ENCODE measurements at places on chromosomes 7 and 10. TPM values are rescaled to one million over a fixed set of nuclear protein-coding genes. Genes with fewer than 3 reads are reported as not detected.

The PIP gene
- total RNA-seq, result not detected

The SORCS1 gene
- 1.2 TPM for total RNA-seq

The FOXK1 gene
- total RNA-seq, result 16.2 TPM

GRCh38 chr10:22338931-22339330, 6.4 kb upstream of the SPAG6 start:
- DNase-seq, result no peak

The HIF1AN gene
- total RNA-seq, result 9.5 TPM

DNA sequence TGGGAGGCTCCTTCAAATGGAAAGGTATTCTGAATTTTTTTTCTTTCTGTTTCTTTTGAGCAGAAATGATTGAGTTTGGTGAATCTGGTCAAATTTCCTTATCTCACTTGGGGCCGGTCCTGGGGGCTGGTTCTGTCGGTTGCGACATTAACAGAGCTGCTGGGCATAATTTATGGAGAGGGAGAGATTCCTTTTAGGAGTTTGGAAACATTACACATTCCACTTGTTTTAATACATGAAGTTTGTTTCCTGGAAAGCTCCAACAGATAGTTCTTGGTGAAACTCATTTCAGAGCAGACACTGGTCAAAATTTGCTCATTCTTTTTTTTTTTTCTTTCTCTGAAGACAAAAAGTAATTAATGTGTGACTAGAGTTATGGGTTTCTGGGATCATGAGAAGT, 129.9 kb downstream of the ABCA13 start:
- DNase-seq, result no peak

GRCh38 chr10:65816536-65816935, 1109.3 kb upstream of the LRRTM3 start:
- no peak for DNase-seq

DNA sequence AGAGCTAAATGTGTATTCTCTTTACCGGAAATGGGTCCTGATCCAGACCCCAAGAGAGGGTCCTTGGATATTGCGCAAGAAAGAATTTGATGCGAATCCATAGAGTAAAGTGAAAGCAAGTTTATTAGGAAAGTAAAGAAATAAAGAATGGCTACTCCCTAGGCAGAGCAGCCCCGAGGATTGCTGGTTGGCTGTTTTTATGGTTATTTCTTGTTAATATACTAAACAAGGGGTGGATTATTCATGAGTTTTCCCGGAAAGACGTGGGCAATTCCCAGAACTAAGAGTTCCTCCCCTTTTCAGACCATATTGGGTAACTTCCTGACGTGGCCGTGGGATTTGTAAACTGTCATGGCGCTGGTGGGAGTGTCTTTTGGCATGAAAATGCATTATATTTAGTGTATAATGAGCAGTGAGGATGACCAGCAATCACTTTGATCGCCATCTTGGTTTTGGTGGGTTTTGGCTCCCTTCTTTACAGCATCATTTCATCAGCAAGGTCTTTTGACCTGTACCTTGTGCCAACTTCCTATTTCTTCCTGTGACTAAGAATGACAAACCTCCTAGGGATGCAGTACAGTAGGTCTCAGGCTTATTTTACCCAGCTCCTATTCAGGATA, 60.4 kb downstream of the ARL4A start:
- DNase-seq, result no peak

GRCh38 chr7:67593794-67594193, 597.2 kb downstream of the TYW1 start:
- no peak for DNase-seq

The TCTN3 gene
- 62.1 TPM for total RNA-seq

- no peak for DNase-seq
Observed at GRCh38 chr10:19168584-19168983, 120.0 kb downstream of the MALRD1 start.

DNA sequence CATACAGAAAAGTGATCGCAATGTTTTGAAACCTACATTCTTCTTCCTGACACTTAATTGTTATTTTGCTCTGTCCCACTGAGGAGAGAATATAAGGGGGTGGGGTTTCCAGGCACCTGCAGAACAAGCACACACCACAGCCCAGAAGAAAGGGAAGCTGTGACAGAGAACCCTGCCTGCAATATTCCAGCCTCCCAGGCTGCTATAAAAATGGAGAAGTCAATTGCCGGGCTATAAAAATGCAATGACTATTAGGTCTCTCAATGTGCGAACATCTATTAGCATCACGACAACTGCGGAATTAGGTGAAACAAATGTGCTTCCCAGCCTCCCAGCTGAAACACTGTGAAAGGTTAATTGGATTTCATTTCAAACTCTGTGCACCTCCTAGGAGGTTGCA, 145.3 kb upstream of the FRMD4A start:
- DNase-seq, result no peak

DNA sequence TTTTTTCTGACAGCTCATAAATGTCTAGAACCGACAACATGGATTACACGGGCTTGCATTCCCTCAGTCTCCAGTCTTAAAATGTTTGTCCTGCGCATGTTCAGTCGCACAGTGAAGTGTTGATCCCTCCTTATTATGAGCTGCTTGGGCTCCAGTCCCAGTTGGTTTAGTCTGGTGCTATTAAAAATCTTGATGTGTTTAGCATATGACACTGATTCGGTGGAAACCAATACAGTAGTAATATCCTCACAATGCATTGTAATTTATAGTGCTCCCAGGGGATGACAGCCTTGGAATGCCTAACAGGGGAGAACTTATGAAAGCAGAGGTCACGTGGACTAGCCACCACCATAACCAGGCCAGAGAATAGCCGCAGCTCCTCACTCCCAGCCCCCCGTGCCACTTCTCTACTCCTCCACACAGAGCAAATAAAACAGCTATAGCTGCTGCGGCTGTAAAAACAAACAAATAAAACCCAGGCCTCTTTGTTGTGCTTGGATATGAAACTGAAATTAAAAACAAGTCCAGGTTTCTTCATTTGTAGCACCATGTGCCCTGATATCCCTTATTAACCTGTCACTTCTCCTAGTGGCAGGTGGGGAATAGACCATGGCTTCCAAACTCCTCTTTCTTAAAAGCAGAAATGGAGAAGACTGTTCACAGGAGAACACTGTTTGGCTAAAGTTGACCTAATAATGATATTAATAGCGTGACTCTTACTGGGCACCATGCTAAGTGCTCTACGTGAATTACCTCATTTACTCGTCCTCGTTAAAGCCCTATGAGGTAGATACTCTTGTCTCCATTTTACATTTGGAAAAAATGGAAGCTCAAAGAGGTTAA, 7.7 kb downstream of the DPCD start:
- DNase-seq, result no peak

- DNase-seq, result no peak
Observed at GRCh38 chr10:77253556-77254064, 384.0 kb downstream of the KCNMA1 start.

The CTNNA3 gene
- 0.79 TPM for total RNA-seq

The PRRT4 gene
- total RNA-seq, result not detected

The SPOCK2 gene
- 17.6 TPM for total RNA-seq

GRCh38 chr7:17090751-17091150, 207.7 kb upstream of the AHR start:
- DNase-seq, result no peak

DNA sequence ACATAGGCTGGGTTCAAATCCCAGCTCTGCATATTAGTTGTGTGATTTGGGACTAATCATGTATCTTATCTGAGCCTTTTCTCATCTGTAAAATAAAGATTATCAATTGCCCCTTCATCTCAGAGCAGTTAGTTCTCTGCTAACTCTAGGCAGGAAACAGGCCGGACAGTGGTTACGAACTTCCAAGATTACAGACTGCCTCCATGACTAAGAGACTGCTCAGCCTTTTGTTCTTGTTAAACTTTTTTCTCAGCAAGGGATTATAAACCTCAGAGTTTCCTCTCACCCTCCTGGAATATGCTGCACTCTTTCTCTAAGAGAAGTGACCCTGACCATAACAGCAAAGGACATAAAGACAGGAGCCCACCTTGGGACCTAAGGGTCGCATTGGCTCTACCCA, 52.5 kb upstream of the NFKB2 start:
- DNase-seq, result no peak

DNA sequence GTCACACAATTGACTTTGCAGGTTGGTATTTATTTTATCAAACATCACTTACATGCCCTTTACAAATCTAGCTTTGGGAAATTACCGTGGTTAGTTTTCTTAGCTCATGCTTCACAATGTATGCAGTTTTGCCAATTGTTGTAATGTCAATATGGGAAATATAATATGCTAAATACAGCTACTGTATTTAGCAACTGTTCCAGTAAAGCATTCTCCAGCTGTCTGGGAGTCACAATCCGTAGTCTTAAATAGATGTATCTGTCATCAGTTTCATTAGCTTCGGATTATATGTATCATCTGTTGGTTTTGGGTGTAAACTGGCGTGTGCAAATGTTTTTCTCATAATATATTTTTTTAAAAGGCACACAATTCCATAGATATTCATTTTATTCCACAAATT, 19.4 kb upstream of the AHR start:
- no peak for DNase-seq

- DNase-seq, result peak; percentile 67
Observed at GRCh38 chr7:47153576-47153975, 428.3 kb downstream of the TNS3 start.

The FUOM gene
- 7.4 TPM for total RNA-seq

DNA sequence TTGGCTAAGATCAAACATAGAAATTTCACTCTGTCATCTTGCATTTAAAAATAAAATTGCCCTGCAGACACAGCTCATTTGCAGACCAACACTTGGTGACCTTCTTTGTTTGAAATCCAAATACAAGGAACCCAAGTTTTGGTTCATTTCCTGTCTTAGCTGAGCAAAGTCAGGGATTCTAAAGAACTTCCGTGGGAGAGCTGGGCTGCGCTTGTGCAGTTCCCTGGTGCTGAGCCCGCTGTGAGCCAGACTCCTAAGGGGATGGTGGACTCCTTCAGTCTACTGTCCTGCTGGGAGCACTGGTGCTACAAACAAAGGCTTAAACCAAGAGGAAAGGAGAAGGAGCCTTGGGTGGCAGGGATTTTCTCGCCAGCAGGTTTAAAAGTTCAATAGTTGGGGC, 60.0 kb downstream of the MYOF start:
- no peak for DNase-seq

GRCh38 chr7:118243695-118244094, 19.2 kb downstream of the ANKRD7 start:
- no peak for DNase-seq

The FGFR2 gene
- 149 TPM for total RNA-seq

- DNase-seq, result no peak
Observed at GRCh38 chr10:22853906-22854447, 73.9 kb upstream of the ARMC3 start.

GRCh38 chr7:149615690-149616270, 118.2 kb upstream of the ZNF746 start:
- DNase-seq, result no peak

- DNase-seq, result no peak
Observed at GRCh38 chr10:66651308-66652082, 274.3 kb upstream of the LRRTM3 start.

GRCh38 chr10:78568620-78569019, 500.1 kb upstream of the ZMIZ1 start:
- DNase-seq, result no peak

- no peak for DNase-seq
Observed at GRCh38 chr10:90732581-90732980, 125.3 kb downstream of the HTR7 start.

Data from thyroid gland (tissue), 4 donors.